HTR-8/SVneo (cell line): ENCODE measurements at places on chromosomes 7 and 10.

DNA sequence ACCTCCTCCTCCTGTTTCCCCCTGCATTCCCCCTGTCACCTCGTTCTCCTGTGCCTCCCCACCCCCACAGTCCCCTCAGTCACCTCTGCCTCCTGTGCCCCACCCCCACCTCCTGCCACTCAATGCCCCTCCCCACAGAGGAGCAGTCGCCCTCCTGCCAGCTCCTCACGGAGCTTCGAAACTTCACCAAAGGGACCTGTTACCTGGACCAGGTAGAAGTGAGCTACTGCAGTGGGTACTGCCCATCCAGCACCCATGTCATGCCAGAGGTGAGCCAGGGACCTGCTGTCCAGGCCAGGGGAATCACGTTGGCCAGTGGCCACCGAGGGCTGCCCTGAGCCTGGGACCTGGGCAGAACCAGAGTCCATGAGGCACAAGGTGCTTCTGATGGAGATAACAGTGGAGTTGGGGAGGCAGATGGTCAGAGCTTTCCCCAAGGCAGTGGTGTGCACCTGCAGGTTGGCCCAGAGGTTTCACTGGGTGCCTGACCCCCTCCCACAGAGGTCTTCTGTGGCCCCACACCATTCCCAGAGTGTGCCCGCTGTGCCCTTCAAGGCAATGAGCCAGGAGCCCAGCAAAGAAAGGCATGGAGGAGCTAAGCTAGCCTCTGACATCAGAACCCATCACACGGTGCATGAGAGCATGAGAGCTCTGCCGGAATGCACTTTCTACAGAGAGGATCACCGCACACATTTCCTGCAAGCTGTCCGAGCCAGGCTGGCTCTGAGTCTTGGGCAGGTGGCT is 7.0 kb upstream of the ZNF862 start:
- no peak for DNase-seq

- DNase-seq = no peak
These were observed 1.7 kb upstream of the FAM3C start for GRCh38 chr7:121397822-121398221.

DNA sequence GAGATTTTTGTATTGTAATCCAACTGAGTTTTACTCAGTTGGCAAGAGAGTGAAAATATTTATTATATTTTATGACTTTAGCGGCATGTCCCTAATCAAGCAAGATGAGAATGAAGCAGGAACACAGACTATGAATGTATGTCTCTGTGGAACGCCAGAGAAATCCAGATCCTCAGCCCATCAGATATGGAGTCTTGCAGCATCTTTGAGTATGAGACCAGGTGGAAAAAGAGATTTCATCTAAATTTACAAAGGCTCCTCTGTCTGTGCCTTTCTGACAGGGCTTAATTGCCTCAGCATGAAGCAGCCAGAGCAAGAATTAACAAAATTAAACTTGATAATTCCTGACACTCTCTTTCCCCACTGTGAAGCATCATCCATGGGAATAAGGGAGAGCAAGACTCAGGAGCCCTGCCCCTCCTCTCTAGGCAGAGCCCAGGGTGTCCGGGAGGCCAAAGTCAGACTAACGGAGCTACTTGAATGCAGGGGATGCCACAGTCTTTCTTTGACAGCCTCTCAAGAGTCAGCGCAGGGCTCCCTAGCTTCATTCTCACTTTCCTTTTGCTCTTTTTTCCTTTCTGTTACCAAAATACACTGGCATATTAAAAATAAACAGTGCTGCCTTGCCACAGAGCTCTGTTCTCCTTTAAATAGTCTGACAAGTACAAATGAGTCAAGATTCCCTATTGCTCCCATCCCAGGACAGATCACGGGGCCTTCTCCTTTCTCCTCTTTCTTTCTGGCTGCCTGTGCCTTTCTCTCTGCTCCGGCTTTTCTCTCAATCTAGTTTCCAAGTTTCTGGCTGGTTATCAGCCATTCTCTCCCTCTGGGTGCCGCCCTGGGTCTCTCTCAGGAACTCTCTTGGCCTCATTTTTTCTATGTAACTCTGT is 132.2 kb upstream of the INHBA start:
- no peak for DNase-seq

GRCh38 chr7:2172311-2173188 is 60.2 kb downstream of the MAD1L1 start:
- peak; percentile 61 for DNase-seq

DNA sequence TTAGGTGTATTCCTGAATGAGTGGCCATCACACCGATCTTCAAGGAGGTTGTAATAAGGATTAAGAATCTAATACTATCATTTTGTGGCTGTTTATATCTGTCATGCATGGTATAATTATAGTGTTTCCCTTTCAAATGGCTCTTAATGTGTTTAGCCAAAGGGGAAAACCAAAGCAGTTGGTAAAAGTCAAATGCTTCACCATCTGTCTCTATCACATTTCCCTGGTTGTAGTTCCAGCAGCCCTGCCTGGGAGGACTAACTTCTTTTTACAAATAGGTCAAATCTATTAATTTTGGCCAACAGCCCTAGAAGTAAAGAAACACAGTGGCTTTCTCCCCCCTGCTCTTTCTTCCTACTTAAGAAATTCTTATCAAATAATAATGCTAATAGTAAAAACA is 56.7 kb downstream of the ZNF365 start:
- DNase-seq = no peak

GRCh38 chr10:71008150-71008549 is 119.8 kb upstream of the PCBD1 start:
- no peak for DNase-seq

DNA sequence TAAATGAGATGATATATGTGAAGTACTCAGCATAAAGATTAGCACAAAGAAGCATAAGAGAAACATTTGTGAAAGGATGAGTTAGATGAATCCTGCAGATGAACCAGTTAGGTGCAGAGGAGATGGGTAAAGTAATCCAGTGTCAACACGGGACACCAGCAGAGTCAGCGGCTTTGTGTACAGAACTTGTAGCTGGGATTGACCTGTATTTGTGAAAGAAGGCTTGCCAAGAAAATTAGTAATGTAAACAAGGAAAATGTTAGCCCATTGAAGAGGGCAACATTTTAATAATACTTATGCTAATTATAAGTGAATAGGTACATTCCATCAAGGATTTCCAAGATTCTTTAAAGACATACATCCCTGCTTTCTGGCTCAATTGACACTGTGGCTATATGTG is 255.7 kb downstream of the PTEN start:
- no peak for DNase-seq

- DNase-seq = no peak
These were observed 79.2 kb downstream of the PHTF2 start for GRCh38 chr7:77877791-77878190.

DNA sequence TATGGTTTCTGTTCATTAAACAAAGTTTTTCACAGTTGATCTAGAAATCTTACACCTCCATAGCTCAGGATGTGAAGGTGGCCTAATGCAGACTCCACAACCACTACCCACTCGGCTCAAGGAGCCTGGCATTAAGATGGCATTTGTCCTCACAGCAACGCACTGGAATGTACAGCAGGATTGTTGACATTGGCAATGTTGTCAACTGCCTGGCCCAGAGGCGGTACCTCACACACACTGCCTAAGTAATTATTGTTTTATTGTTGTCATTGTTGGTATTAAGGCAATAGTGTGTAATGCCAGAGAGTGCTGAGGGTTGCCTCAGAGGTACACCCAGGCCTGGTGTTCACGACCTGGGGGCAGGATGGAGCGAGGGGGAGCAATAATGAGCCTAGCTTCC is 38.3 kb downstream of the LRRC18 start:
- no peak for DNase-seq

- DNase-seq = no peak
These were observed 153.6 kb downstream of the CELF2 start for GRCh38 chr10:11170993-11171851.

DNA sequence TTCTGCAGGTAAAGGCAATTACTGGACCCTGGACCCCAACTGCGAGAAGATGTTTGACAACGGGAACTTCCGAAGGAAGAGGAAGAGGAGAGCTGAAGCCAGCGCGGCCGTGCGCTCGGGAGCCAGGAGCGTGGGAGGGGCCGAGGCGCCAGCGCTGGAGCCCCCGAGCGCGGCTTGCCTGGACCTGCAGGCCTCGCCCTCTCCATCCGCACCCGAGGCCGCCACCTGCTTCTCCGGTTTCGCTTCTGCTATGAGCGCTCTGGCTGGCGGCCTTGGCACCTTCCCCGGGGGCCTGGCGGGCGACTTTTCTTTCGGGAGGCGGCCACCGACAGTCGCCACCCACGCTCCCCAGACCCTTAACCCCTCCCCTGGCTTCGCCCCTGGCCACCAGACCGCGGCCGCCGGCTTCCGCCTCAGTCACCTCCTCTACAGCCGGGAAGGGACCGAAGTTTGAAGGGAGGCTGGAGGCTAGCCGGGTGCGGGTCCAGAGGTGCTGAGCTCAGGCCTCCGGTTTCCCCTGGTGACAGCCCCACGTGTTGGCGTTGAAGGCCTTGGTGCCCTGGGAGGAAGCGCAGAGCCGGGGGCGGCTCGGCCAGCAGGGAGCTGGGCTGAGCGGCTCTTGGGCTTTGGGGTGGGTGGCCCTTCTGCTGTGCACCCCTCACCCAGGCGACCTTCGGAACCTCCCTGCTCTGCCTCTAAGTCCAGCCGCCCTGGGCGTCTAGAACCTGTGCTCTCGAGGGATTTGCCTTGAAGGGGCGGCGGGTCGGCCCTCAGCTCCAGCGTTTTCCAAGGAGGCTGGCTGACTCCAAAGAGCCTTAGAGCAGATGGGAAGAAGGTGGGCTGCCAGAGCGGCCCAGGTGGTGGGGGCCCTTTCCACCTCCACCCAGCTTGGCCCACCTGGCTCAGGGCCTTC is 1.8 kb downstream of the FOXI2 start:
- no peak for DNase-seq

GRCh38 chr7:5635006-5635405 is 146.5 kb downstream of the RNF216 start:
- DNase-seq = no peak

DNA sequence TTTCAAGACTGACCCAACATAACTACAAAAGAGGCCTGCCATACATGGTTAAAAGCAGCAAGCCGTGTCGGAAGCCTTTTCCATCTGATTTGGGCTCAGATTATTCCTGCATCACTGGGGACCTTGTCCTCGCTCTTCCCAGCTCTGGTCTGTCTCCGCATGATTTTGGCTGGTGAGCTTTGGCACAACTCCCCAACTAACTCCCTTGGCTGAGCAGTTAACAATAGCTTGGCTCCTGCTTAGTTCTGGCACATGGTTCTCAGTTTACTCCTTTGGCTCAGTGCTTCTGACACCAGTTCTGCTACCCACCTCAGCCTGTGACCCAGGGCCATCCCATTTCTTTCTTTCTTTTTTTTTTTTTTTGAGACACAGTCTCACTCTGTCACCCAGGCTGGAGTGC is 17.0 kb downstream of the AGK start:
- DNase-seq = no peak

DNA sequence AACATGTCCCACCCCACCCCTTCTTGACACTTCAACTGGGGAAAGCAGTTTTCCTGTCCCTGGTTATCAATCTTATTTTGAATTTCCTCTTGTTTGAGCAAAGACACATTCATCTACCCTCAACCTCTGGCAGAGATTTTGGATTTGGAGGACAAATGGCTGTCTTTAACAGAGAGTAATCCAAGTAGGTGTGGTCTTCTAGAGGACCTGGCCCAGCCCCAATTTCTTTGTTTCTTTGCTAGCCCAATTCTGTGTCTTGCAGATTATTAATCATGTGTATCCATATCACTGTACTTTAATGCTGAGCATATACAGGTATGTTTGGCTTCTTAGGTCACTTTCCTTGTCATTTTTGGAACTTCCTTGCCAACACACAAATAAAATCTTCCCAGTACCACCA is 58.8 kb upstream of the ADCY1 start:
- DNase-seq = no peak

GRCh38 chr7:138358850-138359341 is 101.2 kb upstream of the TRIM24 start:
- no peak for DNase-seq

GRCh38 chr10:83214136-83214535 is 925.2 kb upstream of the GHITM start:
- no peak for DNase-seq

- no peak for DNase-seq
These were observed 39.8 kb downstream of the SEM1 start for GRCh38 chr7:96669812-96670211.

DNA sequence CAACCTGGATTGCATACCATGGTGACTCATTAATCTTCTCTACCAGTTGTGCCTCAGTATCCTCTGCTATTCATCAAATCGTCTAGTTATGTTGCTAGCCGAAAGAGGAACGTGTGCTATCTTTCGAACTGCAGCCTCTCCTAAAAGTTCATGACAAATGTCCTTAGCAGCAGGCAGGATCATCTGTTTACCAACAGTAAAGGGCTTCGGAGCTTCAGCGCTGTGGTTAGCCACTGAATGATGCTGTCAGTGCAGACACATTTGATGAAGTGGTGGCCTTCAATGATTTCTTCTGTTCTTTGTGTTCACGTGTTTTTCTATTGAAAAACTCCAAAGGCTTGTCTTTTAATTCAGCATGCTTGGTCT is 68.8 kb downstream of the CSTF2T start:
- DNase-seq = no peak

DNA sequence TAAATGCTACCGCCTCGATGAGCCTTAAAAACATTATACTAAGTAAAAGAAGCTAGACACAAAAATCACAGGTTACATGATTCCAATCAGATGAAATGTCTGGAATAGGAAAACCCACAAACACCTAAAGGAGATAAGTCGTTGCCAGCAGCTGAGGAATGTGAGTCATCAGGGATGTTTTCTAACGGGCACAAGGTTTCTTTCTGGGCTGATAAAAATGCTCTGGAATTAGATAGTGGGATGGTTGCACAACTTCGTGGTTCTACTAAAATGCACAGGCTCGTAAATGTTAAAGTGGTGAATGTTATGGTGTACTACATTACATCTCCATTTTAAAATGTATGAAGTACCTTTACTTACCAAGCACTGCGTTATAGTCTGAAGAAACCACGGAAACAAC is 9.7 kb downstream of the ABLIM1 start:
- no peak for DNase-seq

DNA sequence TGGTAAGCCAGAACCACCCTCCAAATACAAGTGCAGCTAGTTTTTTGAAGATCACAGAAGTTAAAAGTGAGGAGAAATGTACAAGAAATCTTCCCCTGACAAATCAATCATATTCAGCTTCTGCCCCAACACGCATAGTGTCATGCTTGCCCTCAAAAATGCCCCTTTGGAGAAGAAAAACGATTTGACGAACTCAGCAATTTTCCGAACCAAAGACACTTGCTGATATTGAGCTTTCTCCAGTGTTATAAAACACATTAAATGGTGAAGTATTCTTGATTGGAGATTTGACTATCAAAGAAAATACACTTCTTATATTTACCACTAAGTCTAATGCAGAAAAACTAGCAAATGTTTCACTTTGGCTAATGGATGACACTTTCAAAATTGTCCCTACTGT is 195.5 kb downstream of the ETV1 start:
- no peak for DNase-seq

- no peak for DNase-seq
These were observed 769.3 kb downstream of the MAGI2 start for GRCh38 chr7:78684201-78684600.

GRCh38 chr10:62471711-62472110 is 97.5 kb downstream of the ZNF365 start:
- DNase-seq = no peak
